ENCODE measurements at places on chromosomes 2 and 18. TPM values are rescaled to one million over a fixed set of nuclear protein-coding genes. Genes with fewer than 3 reads are reported as not detected.

The KCNIP3 gene
- polyA plus RNA-seq: 1.9 TPM

- DNase-seq: no peak
Measured at GRCh38 chr18:74257083-74257482, 34.7 kb downstream of the CYB5A start.

GRCh38 chr18:14093307-14093915 lies 38.8 kb downstream of the ZNF519 start:
- DNase-seq: no peak

The CASP8 gene
- 15.6 TPM for polyA plus RNA-seq

GRCh38 chr2:104685591-104685990 lies 168.3 kb upstream of the POU3F3 start:
- DNase-seq: no peak

The MAPK4 gene
- polyA plus RNA-seq: 0.96 TPM

GRCh38 chr2:157194844-157195243 lies 62.7 kb upstream of the GALNT5 start:
- DNase-seq: no peak

The DHRS9 gene
- polyA plus RNA-seq: 107 TPM

The LRATD1 gene
- 40.6 TPM for polyA plus RNA-seq

The ST3GAL5 gene
- 2.8 TPM for polyA plus RNA-seq

DNA sequence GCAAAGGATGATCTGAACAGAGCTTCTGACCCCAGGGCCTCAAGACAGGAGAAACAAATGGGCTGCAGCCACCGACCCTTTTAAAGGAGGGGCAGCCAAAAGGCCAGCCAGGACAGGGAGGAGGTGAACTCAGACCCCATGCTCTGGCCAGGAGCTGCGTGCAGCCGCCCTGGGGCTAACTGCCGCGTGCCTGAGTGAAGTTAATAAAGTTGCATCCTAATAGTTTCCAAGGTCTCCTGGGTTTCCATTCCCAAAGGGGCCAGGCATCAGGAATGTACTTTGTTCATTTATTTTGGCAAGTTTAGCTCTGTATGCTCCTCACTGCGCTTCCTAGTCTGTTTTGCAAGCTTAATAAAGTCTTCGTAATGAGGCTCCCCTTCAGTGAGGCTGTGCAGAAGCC lies 60.7 kb downstream of the EN1 start:
- DNase-seq: no peak

The C2orf80 gene
- not detected for polyA plus RNA-seq

GRCh38 chr2:26901326-26902183 lies 53.6 kb downstream of the DPYSL5 start:
- DNase-seq: no peak

- no peak for DNase-seq
Measured at GRCh38 chr2:37985333-37985732, 60.2 kb downstream of the RMDN2 start.

The PFN4 gene
- polyA plus RNA-seq: 0.12 TPM

- no peak for DNase-seq
Measured at GRCh38 chr2:11096591-11096990, 58.7 kb upstream of the SLC66A3 start.

The LRRC30 gene
- polyA plus RNA-seq: not detected

The UGT1A4 gene
- polyA plus RNA-seq: 0.50 TPM

The TUBA4A gene
- polyA plus RNA-seq: 76.9 TPM

DNA sequence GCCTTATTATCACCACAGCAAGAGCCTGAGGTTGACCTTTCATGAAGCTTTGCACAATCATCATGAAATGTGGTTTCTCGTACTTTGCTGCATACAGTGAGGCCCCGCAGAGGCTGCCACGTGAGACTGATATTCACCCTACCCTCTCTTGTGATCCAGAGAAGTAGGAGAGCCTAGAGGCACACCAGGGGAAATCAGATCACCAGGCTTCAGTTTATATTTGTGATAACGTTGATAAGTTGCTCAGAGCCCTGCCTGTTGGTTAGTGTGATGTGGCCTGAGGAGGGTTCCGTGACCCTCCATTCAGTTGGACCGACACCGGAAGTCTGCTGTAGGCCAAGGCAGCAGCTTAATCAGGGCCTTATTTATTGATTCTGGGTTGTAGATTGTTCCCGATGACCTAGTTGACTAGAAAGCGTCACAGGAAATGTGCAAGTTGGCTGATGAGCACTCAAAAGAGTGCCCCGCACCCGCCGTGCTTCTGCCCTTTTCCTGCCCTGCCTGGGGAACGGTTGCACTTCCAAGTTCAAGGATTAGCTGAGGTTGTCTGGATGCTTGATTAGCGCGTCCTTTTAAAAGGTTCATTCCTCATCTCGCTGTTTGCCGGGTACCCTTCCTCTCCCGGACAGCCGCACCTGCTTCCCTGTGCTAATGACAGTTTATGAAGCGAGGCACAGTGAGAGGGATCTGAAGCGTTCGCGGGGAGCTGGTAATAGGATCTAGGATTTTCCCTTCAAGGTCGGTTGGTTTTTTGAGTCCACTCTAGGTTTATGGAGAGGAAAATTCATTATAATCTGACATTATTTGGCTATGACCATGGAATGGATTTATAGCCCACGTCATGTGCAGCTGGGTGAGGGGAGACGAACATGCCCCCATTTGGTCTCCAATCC lies 146.4 kb downstream of the SH3RF3 start:
- no peak for DNase-seq

The GDF7 gene
- polyA plus RNA-seq: under 0.01 TPM

- DNase-seq: no peak
Measured at GRCh38 chr2:162989507-162989906, 150.9 kb upstream of the KCNH7 start.

The RAB17 gene
- 38.4 TPM for polyA plus RNA-seq

GRCh38 chr2:196391149-196391479 lies 219.7 kb upstream of the STK17B start:
- DNase-seq: no peak

- no peak for DNase-seq
Measured at GRCh38 chr18:21451851-21452250, 148.7 kb downstream of the ESCO1 start.

- no peak for DNase-seq
Measured at GRCh38 chr18:74715306-74715705, 117.6 kb downstream of the ZNF407 start.

DNA sequence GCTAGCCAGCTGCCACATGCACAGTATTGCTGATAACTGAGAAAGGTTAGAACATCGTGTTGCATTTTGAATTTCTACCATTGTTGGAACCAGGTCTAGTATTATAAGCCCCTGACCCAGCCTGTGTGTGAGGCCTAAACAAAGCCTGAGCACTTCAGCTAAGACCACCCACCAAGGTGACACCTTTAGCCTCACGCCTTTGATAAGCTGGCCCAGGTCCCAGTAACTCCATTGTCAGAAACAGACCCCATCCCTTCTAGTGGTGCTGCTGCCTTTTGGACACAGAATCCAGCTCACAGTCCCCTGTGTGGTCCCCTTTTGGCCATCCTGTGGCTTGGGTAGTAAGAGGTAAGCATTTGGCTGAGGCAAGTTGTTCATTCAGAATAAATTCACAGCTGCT lies 1.6 kb downstream of the ELMOD3 start:
- DNase-seq: no peak

GRCh38 chr2:172089005-172089504 lies 3.7 kb downstream of the DLX1 start:
- DNase-seq: no peak

DNA sequence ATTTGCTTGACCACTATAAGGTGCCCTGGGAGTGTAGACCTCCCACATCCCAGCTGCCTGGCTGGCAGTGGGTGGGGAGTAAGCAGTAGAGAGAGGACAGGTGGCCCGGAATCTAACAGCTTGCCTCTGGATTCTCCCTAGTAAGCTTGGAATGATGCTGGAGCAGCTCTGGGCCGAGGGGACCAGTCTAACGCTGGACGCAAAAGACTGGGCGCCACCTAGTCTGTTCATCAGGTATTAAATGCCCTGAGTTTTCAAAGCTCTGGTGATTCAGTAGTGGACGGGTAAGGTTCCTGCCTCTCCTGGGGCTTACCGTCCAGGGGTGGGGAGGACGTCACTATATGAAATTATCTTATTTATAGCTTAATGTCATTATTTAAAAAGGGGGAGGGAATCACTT lies 648 bp upstream of the LYPD6B start:
- DNase-seq: no peak

DNA sequence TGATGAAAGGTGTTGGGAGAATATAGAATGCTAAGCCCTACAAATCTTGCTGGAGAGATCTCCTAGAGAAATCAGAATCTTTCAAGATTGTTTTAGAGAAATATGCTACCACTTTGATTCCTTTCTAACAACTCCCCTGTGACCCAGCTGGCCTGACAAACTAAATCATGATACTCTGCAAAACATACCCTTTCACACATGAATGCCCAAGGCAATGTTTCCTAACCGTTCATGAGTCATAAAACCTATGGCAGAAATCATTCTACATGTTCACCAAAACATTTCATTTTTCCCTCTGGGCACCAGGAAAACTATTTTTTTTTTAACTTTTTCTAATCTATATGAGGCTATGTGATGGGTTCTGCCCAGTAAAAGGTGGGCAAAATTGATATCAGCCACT lies 77.8 kb upstream of the SETBP1 start:
- no peak for DNase-seq

DNA sequence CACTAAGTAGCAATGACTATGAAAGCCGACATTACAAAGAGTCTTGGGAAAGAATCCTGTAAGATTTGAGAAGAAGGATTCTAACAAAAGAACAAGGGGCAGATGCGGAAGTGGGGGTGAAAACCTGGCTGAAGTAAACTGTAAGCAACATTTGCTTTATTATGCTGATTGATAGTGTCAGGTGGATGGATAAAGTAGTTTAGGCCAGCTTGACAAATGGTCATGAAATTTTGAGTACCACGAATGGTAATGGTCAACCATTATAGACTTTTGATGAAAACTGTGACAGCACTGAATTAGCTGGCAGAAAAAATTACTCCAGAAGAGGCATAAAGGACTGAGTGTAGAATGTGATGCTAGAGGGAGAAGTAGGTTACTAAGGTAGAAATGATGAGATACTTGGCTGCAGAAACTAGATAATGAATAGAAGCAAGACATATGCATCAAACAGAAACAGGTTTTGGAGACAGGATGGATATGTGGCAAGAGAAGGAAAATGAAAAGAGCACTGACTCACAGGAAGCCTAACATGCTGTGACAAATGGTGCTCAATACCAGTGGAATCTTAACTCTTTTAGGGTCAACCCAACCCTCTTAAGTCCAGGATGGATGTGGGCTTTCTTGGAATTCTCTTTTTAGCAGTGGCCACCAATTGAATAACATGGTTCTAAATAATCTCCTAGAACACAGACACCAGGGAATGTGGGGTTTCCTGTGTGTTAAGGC lies 6.8 kb downstream of the THUMPD2 start:
- DNase-seq: no peak

GRCh38 chr18:49869354-49869753 lies 56.0 kb upstream of the ACAA2 start:
- no peak for DNase-seq

- no peak for DNase-seq
Measured at GRCh38 chr2:54577944-54578647, 122.0 kb downstream of the SPTBN1 start.

DNA sequence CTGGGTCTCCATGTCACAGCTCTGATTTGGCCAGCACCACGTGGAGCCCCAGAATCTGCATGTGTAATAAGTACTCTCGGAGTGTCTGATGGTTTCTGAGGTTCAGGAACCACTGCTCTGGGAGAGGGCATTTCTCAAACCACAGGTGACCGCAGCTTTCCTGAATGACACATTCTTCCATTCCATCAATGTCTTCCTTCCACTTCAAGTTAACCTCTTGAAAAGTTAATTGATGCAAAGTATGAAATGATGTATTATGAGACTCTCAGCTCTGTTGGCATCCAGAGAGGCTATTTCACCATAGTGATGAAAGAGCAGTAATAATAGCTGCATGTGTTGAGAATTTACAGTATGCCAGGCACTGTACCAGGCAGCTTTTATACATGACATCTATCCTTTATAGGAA lies 61.3 kb upstream of the CRIM1 start:
- DNase-seq: no peak

- no peak for DNase-seq
Measured at GRCh38 chr2:6749962-6750361, 115.7 kb downstream of the CMPK2 start.

The INHBB gene
- 0.60 TPM for polyA plus RNA-seq

All from sigmoid colon (tissue), 7 donors.